ENCODE measurements at places on chromosomes 6 and 20. TPM values are rescaled to one million over a fixed set of nuclear protein-coding genes. Genes with fewer than 3 reads are reported as not detected.
A peak's percentile ranks its signal among the peaks of the same experiment; 100 is the strongest.

Gene C6orf163
- 1.5 TPM for total RNA-seq

Gene SPATA2
- total RNA-seq = 4.8 TPM

DNA sequence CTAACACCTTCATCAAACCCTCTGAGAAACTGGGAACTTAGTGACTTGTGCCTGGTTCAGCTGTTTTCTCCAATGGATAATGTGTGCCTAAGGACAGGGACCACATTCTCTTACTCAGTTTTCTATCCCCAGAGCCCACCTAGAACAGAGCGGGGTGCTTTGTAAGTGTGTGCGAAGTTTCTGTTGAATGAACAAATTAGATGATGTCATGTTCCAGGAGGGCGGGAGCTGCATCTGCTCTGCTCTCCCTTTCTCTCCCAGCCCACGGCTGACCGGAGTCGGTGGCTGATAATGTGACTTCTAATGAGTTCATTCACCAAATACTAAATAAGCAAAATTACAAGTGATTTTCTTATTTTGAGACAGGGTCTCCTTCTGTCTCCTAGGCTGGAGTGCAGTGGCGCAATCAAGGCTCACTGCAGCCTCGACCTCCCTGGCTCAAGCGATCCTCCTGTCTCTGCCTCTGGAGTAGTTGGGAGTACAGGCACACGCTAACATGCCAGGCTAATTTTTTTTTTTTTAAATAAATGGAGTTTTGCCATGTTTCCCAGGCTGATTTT lies 60.7 kb upstream of the FNDC1 start:
- H3K27me3 ChIP-seq = no peaks in the 10 kb centered on the region
- no peak overlapping the region for H3K4me3 ChIP-seq
- no peak for DNase-seq
- peaks cover 7% of the 10 kb centered on the region for H3K4me1 ChIP-seq

GRCh38 chr20:50356525-50356885 lies 153.7 kb upstream of the PTPN1 start:
- DNase-seq = no peak
- no peaks in the 10 kb centered on the region for H3K4me1 ChIP-seq
- no peaks in the 10 kb centered on the region for H3K36me3 ChIP-seq
- H3K27ac ChIP-seq = no peak overlapping the region

DNA sequence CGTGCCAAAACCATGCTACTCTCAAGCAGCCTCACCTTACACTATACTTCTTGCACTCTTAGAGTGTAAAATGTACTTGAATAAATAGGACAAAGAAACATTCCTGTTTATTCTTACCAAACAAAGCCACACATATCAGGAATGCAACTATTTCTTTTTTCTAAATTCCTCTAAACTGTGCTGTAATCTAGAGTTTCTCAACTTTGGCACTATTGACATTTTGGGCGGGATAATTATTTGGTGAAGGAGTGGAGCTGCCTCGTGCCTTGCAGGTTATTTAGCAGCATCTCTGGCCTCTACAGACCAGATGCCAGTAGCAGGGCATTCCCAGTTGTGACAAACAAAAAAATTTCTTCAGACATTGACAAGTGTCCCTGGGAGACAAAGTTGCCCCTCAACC lies 86.9 kb downstream of the PHACTR1 start:
- peak; percentile 22 for DNase-seq
- H3K36me3 ChIP-seq = no peaks in the 10 kb centered on the region
- H3K4me1 ChIP-seq = peaks cover 38% of the 10 kb centered on the region
- no peak overlapping the region for H3K27ac ChIP-seq
- no peak overlapping the region for H3K4me3 ChIP-seq
